ENCODE measurements at places on chromosomes 7 and 10.

DNA sequence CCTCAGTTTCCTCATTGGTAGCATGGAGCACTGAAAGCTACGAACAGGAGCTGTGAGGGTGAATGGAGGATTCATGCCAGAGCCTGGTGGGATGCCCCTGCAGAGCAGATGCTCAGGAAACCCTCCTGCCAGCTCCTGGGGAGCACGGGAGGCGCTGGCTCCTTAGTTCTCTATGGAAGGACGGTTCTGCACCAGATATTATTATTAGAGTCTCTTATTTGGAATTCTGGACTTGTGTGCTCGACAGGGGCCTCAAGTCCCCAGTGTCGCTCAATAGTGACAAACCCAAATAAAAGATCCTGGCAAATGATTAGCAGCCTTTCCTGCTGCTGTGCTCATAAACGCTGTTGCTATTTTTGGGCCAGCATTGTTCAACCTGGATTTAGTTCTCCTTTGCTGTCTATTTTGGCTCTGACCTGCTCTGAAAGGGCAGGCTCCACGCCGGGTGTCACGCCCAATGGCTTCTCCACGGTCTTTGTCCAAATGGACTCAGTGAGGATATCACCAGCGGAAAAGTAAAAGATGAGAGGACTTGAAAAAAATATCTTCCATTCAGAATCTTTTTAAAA, 23.0 kb upstream of the KLF6 start:
- no peak for DNase-seq

DNA sequence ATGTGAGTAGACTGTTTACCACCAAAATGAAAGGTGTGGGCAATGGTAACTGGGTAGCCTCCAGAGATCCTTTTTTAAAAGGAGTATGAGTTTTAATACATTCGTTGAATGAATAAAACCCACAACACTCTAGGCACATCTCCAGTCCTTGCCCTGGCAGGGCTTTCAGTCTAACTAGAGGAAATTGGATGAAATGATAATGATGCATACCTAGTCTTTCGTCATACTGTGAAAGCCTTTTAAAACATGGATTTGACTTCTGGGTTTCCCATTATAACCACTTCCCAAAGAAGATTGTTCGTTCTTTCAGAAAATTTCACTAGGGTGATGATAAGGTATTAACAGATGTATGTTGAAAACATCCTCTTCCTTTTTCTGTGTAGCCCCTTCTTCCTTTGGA, 110.8 kb downstream of the REEP3 start:
- no peak for DNase-seq

DNA sequence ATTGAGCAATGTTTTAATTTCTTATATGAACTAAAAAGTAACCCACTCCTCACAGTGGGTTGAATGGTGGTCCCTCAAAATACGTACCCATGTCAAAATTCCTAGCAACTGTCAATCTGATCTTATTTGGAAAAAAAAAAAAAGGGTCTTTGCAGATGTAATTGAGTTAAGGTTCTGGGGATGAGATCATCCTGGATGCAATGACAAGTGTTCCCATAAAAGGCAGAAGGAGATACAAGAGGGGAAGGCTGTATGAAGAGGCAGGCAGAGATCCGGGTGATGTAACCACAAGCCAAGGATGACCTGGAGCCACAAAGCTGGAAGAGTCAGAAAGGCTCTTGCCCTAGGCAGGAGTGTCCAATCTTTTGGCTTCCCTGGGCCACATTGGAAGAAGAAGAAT, 516.3 kb upstream of the MKI67 start:
- no peak for DNase-seq

GRCh38 chr10:103781329-103782061, 73.9 kb downstream of the SH3PXD2A start:
- DNase-seq = no peak

- DNase-seq = no peak
Measured at GRCh38 chr7:75596727-75597614, 104.9 kb downstream of the SPDYE5 start.

GRCh38 chr10:59244871-59245270, 68.4 kb downstream of the PHYHIPL start:
- DNase-seq = no peak

DNA sequence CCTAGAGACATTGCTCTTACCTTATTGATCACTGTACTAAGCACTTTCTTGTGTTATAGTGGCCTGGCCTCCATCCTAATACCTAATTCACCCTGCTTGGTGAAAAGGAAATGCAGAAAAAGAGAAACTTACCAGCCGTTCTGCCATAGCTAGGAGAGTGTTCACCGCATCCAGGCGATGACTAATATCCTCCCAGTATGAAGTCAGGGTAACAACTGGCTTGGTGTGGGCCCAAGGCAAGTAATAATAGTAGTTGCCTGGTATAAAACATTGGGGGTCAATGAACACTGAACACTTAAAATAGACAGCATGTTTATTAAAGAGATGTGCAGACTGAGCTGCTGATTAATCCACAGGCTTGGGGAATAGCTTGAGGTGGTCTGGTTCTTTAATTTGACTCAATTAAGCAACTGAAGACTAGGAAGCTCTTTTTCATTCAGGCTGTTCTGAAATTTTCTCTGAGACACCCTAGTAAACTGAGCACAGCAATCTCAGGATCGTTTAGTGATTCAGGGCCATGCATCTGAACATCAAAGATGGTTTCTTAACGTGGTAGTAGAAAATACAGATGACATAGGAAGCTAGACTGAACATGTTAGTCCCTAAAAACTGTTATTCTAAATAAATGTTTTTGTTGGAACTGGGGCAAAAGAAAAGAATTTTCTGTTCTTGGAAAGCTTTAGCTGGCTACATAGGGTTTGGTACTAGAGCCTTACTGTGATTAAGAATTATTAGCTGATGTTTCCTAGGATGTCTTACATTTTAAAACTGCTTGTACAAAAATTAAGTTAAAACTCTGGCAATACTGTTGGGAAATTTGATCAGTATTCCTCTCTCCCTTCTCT, 102.2 kb downstream of the MYOF start:
- DNase-seq = peak; percentile 7

DNA sequence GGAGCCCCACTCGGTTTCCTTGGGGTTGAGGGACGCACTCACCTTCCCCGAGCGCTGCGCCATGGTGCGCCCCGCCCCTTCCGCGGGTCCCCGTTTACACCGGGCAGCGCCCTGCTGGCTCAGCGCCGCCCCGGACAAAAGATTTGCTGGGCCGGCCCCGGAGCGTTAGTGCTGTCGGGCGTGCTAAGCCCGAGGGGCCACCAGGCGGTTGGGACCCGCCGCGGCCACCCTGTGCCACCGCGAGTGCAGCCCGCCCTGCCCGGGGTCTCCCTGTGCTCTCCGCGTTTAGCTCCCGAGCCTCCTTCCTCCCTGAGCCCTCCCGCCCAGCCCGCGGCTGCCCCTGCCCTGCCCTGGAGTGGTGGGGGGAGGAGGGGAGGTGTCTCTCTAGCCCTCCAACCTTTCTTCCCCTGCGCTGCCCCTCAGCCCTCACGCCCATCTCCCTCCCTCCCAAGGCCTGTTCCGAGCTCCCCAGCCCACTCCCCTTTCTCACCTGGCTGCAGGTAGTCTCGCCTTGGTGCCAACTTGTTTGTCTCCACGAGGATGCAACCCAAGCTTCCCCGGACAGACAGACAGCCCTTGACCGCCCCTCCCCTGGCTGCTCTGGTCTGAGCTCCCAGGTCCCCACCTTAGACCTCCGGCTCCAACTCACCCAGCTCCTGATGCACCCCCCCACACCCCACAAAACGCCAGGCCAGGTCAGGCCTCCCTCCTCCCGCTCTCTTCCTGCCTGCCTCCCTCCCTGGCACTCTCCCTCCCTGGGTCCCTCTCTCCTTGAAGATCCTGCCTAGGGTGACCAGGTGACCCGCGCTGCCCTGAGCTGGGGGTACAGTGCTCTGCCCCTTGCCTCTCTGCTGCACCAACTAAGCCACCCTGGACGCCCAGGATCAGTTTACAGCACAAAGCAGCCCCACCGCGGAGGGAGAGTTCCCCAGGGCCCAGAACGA, at the start of gene CRYGN:
TSS of gene CRYGN (minus strand) at position 287 of the 944 bp plus-strand sequence. CDS start at position 63, 224 bp downstream.
- DNase-seq = no peak

DNA sequence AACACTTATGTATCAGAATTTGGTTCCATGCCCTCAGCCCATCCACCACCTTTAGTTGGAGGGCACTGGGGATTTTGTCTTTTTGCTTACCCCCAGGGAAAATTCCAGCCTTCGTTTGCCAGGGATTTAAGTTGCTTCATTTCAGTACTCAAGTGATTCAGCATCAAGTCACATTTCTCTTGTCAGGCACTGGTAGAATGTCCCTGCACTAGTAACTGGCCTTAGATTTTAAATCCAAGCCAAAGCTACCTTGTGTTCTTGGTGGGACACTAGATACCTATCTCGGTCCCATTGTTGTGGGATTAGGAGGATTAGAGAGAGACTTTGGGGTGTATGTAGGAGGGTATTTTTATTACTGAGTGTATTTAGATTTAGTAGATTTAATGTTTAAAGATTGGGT, 613.1 kb downstream of the SUGCT start:
- no peak for DNase-seq

DNA sequence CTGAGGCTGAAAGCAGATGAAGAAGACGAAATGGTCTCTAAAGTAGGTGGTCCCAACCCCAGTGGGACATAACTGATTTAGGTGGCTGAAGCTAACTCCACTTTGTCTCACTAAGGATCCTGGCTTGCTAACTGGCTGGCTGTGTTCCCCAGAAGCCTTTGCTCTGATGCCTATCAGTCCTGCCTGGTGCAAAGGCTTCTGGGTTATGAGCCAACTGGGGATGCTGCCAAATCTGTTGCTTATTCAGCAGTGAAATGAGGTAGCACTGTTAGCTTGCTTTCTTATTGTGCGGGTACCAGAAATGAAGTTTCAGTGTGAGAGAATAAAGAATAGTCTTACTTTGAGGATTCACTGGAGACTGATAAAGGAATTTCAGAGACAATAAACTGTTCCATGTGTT, 18.1 kb downstream of the PRKG1 start:
- DNase-seq = no peak

- no peak for DNase-seq
Measured at GRCh38 chr10:128377988-128378387, 251.8 kb upstream of the MKI67 start.

- no peak for DNase-seq
Measured at GRCh38 chr10:51711519-51711891, 12.1 kb upstream of the CSTF2T start.

DNA sequence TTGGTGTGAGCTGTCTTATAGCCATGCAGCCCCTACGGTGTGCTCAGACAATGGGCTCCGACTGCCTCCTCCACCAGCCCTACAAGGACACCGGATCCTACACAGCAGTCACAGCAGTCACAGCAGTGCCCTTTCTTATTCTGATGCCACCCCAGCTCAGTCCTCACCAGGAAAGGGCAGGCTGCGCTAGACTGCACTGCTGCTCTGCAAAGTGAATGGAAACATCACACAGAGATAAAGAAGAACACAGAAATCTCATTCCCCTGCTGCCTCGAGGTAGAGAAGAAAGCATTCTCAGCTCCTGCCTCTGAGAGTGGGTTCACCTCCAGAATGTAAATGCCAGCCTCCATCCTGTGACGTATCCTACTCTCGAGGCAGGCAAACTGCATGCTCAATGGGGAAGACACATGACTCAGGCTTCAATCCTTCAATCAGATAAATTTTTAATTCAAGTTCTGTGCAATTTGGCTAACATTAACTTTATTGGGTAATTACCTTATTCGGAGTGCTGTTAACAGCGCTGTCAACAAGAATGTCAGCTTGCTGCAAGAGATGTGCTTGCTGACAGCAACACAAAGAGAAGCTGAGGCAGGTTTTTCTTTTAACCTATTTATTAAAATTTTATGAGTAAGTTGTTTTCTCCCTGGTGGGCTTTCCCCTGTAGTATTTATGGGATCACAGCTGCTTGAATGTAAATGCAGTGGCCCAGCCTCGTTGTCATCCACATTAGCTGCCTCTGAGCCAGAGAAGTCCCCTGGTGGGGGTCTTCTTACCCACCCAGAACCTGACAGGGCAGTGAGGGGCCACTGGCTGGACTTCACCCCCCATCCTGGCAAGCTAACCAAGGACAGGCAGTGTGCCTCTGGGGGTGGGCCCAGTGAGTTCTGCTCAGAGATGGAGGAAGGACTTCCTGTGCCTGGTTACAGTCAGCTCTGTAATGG, 241.3 kb upstream of the KMT2E start:
- DNase-seq = no peak

DNA sequence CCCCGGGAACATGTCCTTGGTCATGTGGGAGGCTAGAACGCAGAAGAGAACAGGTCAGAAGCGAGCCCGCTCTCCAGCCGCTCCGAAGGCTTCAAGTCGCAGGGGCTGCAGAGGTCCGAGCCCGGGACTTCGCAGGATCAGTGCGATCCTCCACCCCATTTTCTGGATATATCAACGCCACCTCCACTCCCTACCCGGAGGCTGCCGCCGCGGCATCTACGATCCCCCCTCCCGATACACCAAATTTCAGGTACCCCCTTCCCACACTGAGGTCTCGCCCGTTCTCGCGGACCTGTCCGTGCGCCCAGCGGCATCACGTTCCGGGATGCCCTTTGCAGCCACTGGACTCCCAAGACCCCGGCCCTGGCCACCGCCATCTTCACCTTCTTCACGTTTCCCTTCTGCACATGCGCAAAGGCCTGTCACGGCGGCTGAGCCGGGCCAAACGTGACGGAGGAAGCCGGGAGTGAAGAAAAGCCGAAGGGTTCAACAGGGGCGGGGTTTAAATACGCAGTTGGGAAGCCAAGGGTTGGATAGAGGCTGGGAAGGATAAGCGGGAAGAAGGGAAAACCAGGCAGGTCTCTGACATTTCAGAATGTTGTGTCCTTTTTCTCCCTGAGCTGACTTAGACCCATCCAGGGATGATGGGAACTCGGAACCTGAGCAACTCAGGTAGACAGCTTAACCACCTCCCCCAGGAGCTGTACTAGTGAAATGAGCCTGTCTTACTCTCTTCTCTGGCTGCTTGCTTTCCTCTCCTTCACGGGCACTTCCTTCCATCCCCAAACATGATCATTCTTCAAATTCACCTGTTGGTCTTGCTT, at the start of gene NDUFB8:
TSS of gene NDUFB8 (minus strand) at position 397 of the 824 bp plus-strand sequence. CDS start at position 377, 20 bp downstream.
- peak; percentile 79 for DNase-seq

DNA sequence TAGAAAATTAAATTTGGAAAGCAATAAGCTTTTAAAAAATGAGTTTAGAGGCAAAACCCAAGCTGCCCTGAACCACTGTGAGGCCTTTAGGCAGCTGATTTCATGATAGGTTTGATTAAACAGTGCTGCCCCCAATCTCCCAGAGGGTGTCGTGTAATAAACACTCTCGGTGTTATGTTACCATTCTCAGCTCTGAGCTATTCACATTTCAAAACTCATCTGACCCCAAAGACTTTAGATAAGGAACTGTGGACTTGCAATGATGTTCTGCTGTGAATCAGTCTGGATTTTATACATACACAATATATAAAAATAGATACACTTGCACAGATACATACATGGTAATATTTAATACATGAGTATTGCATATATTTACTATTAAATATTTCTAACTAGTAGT, 120.4 kb downstream of the MALRD1 start:
- DNase-seq = no peak

DNA sequence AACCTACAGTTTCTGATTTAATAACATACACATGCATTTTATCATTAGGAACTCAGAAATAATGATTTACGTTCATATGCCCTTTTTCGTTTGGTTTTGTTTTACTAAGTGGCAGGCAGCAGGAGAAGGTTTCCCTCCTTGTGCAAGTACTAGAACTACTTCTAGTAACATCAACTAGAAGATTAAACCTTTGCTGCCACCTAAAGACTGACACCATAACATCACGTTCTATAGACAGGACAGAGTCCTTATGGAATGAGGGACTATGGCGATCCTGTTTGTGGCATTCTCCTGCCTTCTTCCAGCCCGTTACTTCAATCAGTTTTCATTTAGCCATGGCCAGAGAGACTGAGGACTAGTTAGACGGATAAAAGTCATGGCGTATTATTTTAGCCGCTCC, 53.2 kb downstream of the GAD2 start:
- no peak for DNase-seq
